Inflammatory macrophage (primary cell): ENCODE measurements at places on chromosomes 2 and 18.

DNA sequence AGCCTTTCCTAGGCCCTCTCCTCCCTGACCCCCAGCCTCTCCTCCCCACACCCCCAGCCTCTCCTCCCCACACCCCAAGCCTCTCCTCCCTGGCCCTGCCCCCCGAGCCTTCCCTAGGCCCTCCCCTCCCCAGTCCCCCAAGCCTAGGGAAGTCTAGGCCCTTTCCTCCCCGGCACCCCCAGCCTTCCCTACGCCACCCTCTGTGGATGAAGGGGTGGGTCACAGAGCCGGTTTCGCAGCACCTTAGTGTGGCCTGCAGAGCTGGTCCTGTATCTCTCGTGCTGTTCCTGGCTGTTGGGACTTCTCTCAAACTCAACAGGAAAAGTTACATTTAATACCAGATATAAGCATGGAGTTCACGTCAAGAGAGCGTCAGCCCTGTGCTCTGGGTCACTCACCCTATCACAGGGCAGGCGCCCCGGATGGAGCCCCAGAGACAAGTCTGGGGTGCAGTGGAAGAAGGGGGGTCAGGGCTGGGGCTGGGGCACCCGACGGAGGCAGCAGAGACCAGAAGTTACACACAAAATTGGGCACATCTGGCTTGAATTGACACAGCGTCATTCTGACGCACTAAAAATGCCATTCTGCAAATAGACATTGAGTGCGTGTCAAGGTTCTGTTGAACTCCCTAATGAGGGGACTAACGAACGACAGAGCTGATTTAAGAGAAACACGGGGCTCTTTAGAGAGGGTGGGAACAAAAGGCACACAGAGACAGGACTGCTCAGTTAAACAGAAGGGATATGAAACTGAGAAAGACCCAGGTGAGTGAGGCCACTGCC, 24.0 kb downstream of the KCNIP3 start:
- DNase-seq = no peak

GRCh38 chr2:218834685-218835084, 3.1 kb upstream of the PRKAG3 start:
- no peak for DNase-seq

DNA sequence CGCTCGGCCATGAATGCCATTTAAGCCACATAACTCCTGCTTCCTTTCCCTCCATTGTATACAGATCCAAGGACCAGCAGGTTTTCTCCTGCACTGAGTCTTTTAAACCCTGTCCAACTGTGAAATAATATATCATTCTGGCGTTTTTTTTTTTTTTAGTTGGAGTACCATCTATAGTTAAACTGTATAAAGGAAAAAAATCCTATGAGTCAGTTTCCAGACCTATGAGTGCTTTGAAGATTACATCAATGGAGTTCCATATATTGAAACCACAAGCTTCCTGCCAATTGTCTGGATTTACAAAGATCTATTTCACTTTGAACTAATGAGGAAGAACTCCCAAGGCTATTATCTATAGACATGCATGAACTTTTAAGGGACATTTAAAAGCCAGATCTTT, 2.4 kb upstream of the MALT1 start:
- peak; percentile 39 for DNase-seq

DNA sequence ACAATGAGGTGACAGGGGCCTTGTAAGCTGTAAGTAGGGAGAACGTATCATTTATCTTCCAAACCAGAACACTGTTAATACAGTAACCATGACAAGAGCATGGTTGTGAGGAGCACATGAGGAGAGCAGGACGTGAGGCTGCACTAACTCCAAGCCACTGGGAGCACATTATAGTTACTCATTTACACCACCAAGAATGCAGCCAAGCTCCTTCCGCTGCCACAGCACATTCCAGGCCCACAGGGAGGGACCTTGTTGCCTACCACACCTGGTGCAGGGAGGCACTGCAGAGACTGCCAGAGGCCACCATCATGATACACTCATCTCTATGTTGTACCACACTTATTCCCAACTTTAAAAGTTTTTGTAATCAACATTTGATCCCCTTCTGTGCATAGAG, 13.5 kb upstream of the SFXN5 start:
- DNase-seq = no peak

DNA sequence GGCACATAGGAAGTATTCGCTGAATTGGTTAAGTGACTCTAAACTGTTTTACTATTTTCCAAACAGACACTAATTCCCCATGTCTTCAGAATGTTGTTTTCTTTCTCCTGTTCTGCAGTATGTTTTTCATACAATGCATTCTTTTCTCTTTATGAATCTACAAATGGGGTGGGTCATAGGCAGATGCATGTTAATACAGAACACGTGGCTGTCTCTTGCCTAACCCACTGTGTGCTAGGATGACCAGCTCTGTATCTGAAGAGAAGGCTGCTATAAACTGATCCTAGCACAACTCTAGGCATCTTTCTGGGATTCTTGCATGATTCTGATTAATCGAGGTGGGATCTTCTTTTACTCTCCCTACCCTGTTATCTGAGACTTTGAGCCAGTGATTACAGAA, 826.0 kb downstream of the PLCL1 start:
- DNase-seq = no peak
